Skin of body (tissue), 3 donors: ENCODE measurements at places on chromosomes 6 and 20. TPM values are rescaled to one million over a fixed set of nuclear protein-coding genes. Genes with fewer than 3 reads are reported as not detected.

Gene ZSCAN23
- 5.1 TPM for total RNA-seq

Gene HLA-DMB
- total RNA-seq, result 12.7 TPM

Gene MYO6
- 20.2 TPM for total RNA-seq

Gene LTA
- not detected for total RNA-seq

Gene MUC22
- total RNA-seq, result not detected

Gene AARS2
- total RNA-seq, result 14.2 TPM

DNA sequence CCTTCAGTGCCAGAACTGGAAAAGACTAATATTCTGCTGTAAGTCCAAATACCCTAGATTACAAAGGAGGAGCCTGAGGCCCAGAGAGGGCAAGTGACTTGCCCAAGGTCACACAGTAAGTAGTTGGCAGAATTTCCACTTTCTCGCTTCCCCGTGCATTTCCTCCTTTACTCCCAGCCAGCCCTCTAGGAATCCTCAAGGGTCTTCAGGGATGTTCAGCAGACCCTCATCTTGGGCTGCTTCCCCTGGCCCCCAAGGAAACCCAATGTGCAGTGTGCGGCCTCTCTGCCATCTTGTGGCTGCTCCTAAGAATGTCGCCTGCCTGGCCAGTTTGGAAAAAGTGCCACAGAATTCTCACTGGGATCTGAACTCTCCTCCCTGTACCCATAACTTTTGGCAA, 217.7 kb upstream of the LRFN2 start:
- DNase-seq, result no peak

- peak; percentile 21 for DNase-seq
These were observed 172.8 kb upstream of the SNX9 start for GRCh38 chr6:157650261-157650640.

DNA sequence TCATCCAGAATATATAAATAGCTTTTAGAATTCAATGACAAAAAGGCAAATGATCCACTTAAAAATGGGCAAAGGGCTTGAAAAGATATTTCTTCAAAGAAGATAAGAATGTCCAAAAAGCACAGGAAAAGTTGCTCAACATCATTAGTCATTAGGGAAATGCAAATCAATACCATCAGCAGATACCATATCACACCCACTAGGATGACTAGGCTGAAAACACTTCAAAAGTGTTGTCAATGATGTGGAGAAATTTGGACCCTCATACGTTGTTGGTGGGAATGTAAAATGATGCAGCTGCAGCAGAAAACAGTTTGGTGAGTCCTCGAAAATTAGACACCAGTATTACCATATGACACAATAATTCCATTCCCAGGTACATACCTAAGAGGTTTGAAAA, 303.6 kb upstream of the SLC35B3 start:
- no peak for DNase-seq

GRCh38 chr6:157670466-157671186, 152.4 kb upstream of the SNX9 start:
- no peak for DNase-seq

- no peak for DNase-seq
These were observed 166.0 kb upstream of the SCGN start for GRCh38 chr6:25485821-25486534.

DNA sequence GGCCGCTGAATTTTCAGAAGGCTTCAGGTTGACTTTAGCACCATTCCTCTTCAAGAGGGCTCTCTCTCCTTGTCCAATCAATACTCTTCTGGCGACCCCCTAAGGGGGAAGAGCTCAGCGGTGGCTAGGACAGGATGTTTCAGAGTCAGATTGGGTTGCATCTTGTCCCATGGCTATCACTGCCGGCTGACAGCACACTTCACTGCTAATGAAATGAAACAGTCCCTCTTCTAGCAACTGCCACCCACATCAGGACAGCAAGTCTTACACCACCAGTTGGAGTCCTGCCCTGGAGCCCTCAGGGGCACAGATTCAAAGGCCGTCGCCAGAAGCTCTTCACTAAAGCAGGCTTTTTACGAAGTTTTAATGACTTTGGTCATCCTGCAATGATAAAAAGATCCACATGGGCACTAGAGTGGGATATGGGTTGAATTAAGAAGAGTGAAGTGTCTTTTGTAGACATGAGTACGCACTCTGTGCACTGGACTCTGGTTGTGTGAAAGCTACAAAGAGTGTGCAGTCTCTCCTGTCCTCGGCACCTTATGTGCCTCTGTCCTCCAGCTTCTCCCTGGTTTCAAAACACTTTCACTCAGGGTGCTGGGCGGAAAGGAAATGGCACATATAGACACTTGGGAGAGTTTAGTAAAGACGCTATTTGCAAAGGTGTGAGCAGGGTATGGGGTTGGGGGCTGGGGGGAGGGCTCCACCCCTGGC, 66.1 kb upstream of the SLC22A16 start:
- DNase-seq, result no peak

DNA sequence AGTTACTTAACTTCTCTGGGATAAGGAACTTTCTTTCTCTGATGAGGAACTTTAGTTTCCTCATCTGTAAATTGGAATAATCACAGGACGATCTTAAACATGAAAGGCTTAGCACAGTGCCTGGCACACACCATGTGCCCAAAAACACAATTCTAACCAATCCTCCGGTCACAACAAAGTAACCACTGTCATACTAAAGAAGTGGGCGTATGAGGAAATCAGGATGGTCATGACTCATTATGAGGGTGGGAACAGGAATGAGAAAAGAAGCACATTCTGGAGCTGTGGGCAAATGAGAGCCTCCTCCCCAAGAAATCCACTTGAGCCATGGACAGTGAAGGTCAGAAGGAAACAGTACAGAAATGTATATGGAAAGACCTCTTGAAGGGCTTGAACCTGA, 82.9 kb downstream of the LRFN2 start:
- no peak for DNase-seq

DNA sequence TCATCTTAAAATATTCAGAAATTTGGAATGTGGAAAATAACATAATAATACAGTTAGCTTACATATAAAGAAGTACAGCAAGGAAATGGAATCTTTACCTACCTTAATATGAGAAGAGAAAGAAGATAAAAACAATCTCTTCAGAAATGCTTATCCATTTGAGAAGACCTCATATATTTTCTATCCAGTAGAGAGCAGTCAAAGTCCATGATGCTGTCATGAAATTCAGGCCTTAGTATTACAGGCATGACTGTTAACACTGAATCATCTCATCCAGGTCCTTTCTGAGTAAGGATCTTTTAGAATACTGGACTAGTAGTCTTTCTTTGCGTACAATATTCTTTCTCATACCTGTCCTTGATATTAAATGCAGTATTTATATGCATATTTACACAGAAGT, 713.4 kb downstream of the CD109 start:
- peak; percentile 65 for DNase-seq

DNA sequence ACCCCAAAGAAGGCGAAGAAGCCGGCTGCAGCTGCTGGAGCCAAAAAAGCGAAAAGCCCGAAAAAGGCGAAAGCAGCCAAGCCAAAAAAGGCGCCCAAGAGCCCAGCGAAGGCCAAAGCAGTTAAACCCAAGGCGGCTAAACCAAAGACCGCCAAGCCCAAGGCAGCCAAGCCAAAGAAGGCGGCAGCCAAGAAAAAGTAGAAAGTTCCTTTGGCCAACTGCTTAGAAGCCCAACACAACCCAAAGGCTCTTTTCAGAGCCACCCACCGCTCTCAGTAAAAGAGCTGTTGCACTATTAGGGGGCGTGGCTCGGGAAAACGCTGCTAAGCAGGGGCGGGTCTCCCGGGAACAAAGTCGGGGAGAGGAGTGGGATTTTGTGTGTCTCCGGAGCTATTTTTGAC, 69.6 kb downstream of the HFE start:
- DNase-seq, result peak; percentile 79

GRCh38 chr20:61948586-61949362, 116.9 kb downstream of the TAF4 start:
- DNase-seq, result no peak

DNA sequence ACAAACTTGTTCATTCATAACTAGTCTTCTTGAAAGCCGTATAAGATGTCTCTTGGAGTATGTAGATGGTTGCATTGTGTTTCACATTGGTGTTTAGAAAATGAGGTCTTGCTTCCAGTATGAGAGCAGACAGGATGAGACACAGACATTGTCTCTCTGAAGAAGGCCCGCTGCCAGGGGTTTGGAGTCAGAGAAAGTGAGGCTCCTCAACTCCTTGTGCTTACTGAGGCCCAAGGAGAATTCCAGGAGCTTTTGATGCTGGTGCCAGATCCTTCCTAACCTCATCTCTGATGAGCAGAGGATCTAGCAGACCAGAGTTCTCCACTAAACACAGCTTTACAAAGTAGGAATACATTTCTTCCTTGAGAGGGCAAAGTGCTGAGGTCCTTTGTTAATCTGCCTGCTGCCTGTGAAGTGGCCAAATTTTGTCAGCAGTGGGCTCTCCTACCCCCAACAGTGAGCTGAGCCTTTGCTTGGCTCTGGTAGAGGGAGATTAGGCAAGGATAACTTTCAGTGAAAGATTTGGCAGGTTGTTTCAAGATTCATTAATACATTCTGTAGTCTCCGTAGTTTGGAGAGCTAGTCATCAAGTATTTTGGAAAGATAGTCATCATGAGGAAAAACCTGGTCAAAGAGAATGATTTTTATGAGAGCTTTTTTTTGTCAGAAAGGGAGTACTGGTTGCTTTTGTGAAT, 9.7 kb downstream of the MAPRE1 start:
- no peak for DNase-seq

DNA sequence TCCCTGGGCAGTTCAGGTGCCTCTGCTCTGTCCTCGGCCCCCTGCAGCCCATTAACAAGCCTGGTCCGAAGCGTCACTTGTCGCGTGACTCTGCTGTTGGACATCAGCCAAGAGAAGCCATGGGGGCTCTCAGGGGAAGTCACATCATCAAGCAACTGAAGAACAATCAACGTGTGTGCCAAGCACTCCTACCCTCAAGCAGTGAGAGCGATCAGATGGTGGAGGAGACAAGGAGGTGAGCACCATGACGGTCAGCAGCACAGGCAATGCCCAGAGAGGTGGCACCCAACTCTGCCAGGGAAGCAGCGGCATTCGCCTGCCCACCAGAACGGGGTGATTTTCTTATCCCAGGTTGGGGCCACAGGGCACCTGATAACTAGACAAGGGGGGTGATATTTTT, 132.7 kb downstream of the AGPAT4 start:
- DNase-seq, result no peak

DNA sequence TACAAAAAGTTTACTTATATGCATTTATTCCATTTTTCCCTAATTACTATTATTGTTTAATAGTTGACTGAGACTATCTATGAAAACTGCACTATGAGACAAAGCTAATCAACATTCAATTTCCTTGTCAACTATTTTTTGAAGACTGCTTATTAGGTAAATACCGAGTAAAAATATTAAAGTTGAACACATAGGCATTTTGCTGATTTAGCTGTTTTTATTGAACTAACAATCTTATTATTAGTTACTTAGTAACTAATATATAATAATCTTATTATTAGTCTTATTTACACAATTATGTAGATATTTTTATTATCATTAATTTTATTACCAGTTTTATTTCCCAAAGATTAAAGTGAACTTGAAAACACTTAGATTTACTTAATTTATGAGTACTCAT, 728.8 kb downstream of the TENT5A start:
- no peak for DNase-seq

DNA sequence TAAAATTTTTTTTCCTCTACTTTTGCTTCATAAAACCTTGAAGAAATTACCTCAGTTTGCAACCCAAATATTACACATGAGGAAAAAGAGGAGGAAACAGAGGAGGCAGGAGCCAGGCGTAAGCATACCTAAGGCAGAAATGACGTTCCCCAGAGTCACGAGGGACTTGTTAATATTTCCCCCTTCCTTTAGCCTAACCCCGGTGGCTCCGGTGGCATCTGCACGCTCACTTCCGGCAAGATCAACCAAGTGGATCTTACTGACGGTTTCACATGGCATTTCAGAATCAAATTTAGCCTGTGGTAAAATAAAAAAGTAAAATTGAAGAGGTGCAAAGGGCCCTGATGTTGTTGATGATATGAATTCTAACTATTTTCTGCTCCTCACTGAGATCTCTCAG, 67.4 kb downstream of the KIF16B start:
- no peak for DNase-seq

GRCh38 chr6:149840345-149841075, 23.6 kb downstream of the LRP11 start:
- peak; percentile 52 for DNase-seq
